Fibroblast of skin of abdomen (primary cell): ENCODE measurements at places on chromosomes 13 and 19.

DNA sequence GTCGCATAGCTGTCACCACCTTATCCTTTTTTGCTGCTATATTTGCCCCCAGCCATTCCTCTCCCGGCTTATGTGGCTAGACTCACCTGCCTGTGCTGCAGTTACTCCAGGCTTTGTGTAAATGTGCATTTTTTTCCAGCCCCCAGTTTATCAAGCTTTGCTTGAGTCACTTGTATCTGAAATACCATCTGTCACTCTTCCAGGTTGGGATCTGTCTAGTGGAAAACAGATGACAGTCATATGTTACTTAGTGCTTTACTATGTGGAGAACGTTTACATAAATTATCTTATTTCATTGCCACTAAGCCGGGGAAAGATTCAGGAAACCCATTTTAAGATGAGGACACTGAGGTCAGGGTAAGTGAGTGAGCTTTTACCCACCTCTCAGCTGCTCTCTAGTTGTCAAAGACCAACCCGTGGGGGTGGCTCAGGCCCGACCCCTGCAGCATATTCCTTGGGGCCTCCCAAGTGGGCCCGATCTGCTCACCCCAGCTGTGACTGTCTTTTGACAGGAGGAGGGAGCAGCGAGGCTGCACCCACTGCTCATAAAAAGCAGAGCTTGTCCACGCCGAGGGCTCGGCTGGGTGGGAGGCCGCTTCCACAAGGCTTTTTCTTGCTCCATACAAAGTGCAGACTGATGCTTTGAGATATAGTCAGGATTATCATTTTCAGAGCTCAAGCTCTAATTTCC, 7.2 kb downstream of the GJB2 start:
- DNase-seq, result no peak

DNA sequence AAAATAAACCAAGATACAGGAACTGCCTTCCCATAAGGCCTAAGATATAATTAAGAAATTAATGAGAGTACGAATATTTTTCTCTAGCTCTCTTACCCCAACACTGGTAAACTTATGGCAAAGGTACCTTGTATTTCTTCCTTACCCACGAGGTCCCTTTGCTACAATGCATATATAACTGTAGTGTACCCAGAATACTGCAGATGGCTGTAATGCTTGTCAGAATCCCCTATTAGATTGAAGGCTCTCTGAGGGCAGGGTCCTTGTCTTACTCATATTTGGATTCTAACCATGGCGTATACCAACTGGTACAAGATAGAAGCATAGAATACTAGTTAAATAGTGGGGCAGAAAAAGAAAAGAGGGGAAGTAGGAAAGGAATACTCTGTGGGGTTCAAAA, 15.1 kb downstream of the SLC25A30 start:
- DNase-seq, result no peak

DNA sequence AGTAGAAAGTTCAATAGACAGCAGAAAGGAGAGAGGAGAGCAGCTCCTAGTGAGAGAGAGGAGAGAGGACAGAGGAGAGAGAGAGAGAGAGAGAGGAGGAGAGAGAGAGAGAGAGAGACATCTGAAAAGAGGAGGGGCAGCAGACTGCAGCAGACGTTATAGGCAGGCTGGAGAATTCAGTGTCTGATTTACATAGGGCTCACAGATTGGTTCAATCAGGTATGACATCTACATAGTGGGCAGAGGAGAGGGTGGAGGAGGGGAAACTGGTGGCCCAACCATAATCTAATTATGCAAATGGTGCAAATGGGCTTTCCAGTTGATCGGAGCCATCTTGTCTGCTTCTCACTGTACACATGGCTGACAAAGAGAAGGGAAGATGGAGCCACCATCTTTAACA, 221.3 kb upstream of the TRPC4 start:
- DNase-seq, result no peak

- DNase-seq, result no peak
Measured at GRCh38 chr19:22623841-22624221, 10.3 kb upstream of the ZNF492 start.

DNA sequence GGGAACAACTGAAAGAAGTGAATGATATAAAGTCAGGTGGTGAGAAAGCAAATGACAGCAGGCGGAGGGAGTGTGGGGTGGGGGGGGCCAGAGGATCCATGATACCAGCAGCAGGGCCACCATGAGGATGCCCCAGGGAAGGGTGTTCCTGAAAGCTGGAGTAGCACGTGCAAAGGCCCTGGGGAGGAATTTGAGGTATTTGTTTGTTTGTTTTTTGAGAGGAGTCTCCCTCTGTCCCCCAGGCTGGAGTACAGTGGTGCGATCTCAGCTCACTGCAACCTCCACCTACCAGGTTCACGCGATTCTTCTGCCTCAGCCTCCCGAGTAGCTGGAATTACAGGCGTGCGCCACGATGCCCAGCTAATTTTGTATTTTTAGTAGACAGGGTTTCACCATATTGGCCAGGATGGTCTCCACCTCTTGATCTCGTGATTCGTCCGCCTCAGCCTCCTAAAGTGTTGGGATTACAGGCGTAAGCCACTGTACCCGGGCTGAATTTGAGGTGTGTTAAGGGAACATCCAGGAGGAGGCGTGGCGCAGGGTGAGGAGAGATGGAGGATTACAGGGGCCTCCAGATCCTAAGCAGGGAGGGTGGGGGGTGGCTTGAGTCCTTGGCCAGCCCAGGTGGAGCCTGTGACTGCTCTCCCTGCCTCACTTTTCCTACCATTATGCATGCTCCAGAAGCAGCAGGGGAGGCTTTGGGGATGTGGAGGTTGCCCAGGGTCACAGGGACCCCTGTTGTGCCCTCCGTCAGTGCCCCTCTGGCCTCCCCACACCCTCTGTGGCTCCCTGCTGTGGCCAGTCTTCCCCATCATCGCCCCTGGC, 12.4 kb upstream of the JUND start:
- DNase-seq, result no peak

GRCh38 chr19:20964798-20965197, 41.7 kb downstream of the ZNF85 start:
- no peak for DNase-seq

GRCh38 chr19:35146746-35147459, 3.8 kb downstream of the FXYD7 start:
- DNase-seq, result no peak

DNA sequence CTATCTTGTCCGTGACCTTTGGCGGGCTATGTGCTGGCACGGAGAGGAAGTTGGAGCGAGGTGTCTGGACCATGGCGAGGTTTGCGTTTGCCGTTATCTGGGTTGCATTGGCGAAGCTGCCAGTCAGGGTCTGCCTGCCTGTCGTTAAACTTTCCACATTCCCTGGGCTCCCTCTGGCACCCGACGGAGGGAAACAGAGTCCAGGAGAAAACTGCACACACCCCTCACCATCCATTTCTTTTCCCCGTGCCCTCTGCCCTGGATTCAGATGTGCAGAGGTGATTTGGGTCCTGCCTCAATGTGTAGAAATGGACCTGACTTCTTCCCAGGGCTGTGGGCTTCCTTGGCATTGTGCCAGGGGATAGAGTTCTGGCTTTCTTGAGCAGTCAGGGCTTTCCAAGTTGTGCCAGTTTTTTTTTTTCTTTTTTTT, 142.4 kb downstream of the URI1 start:
- no peak for DNase-seq

DNA sequence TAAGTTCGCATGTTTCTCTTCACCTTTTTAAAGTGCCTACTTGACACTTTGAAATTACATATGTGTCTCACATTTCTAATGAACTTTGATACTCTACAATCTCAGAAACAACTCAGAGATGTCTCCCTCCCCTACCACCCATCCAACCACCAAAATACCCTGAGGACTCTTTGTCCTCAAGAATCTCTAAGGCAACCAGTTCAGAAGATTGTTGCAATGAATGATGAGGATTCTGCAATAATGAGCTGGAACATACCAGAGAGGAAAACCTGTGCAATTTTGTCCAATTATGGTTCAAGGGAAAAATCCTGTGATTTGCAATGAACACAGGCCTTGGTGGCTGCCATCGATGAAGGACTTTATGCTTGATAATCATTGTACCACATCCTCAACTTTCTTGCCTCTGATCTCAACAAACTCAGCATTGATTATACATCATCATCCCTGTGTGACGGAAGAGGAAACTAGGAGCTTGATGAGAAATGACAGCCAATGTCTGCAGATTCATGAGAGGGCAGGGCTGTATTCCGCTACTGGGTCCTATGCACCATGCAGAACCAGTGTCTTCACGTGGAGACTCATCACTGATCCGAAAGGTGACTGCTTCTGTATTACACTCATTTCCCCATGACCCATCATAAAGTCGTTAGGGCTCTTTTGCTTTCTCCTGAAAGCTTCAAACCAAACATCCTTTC, 1.1 kb downstream of the FPR1 start:
- DNase-seq, result peak; percentile 26

GRCh38 chr13:72590091-72590740, 137.2 kb downstream of the MZT1 start:
- DNase-seq, result no peak

- peak; percentile 29 for DNase-seq
Measured at GRCh38 chr13:109036078-109036780, 406.8 kb downstream of the MYO16 start.

- DNase-seq, result peak; percentile 48
Measured at GRCh38 chr13:20428666-20429644, 96.7 kb downstream of the CRYL1 start.

DNA sequence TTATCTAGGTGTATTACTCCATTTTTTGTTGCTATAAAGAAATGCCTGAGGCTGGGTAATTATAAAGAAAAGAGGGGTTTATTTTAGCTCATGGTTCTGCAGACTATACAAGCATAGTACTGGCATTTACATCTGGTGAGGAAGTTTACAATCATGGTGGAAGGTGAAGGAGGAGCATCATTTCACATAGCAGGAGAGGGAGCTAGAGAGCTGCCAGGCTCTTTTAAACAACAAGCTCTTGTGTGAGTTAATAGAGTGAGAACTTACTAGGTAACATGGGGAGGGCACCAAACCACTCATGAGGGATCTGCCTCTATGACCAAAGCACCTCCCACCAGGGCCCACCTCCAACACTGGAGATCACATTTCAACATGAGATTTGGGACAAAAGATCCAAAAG, 221.7 kb upstream of the GPC6 start:
- no peak for DNase-seq

DNA sequence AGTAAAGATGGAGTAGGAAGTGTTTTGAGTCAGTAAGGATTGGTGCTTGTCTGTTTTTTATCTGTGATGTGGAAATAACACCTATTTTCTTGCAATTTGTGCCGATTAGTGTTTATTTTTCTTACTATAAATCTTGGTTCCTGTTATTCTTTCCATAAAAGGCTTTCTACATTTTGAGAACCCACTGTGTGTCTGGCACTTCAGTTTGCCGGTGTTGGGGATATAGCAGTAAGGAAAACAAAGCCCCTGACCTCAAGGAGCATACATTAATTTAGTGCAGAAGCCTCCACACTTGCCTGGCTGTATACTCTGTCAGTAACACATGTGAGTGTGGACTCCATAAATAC, 35.6 kb upstream of the GARRE1 start:
- DNase-seq, result no peak

DNA sequence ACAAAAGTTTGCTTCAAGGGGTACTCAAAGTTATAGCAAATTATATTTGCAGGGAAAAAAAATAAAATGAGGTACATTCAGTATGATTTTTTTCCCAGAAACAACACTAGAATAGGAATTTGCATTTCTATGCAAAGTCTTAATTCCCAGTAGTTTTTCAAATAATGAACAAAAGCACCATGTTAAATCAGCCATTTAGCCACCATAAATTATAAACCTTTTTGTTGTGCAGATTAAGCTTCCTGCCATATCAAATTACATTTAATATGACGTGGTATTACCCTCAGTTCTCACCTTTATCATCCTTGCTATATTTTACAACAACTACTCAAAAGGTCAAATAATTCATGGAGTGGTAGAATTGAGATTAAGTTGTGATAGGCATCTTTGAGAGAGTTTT, 136.6 kb upstream of the FRY start:
- no peak for DNase-seq

- DNase-seq, result no peak
Measured at GRCh38 chr13:37956536-37956935, 87.0 kb upstream of the TRPC4 start.

DNA sequence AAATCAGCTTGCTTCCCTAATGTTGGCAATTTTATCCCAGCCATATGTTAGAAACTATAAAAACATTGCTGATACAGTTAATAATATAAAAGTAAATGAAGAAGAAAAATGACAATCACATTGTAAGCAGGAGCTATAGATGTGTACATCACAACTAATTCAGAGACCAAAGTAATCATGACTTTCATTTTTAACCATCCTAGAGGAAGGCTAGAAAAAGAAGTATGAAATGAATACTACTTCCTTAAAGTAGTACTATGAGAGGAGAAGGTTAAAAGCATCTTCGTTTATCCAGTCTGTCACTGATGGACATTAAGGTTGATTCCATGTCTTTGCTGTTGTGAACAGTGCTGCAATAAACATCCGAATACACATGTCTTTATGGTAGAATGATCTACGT, 135.5 kb downstream of the IRS2 start:
- no peak for DNase-seq

- peak; percentile 35 for DNase-seq
Measured at GRCh38 chr13:35884211-35884760, 246.9 kb downstream of the DCLK1 start.

DNA sequence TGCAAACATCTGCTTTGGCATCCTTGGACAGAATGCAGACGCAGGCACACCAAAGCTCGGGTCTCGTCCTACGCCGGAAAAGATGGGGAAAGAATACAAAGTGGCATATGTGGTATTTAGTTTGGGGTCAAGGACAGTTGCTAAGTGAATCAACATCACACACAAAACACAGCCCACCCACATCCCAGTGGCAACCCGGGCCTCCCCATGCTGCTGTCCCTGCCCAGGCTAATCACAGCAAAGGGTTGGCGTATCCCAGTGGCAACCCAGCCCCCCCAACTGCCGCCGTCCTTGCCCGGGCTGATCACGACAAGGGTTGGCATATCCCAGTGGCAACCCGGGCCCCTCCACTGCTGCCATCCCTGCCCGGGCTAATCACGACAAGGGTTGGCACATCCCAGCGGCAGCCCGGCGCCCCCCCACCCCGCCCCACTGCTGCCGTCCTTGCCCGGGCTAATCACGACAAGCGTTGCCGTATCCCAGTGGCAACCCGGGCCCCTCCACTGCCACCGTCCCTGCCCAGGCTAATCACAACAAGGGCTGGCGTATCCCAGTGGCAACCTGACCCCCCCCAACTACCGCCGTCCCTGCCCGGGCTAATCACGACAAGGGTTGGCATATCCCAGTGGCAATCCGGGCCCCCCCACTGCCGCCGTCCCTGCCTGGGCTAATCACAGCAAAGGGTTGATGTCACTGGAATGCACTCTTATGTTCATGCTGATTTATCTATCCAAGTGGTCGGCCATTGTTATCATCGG, 167.8 kb upstream of the SOX1 start:
- no peak for DNase-seq

GRCh38 chr19:16659832-16660708, at the start of gene SMIM7:
SMIM7 (minus strand) TSS chr19:16660144; CDS start chr19:16660110, 34 bp downstream.
- peak; percentile 99 for DNase-seq

DNA sequence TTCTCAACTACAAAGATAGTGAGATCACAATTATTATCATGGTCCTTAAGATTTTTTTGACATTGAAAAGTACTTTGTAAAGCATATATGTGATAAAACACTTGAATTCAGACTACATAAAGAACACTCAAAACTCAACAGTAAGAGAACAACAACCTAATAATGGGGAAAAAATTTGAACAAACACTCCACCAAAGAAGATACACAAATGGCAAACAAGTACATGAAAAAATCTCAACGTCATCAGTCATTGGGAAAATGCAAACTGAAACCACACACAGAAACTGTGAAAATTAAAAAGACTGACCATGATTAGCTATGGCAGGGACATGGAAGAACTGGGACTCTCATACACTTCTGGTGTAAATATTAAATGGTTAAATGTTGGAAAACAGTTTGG, 70.9 kb downstream of the SPRYD7 start:
- DNase-seq, result no peak
